Retinal pigment epithelial cell (primary cell): ENCODE measurements at places on chromosomes 13 and 19.

DNA sequence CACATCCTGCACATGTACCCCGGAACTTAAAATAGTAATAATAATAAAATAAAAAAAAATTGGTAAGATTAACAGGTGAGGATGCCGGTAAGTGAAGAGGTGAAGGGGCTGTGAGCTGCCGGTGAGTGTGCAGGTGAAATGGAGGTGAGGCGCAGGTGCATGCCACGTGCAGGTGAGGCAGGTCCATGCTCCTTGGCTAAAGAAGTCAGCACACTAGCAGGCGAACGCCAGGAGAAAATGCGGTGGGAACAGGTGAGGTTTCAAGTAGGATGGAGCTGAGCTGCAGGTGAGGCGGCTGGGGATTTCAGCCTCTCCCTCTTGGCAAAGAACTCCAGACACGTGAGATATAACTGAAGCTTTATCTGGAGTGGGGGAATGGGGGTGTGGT, 7.5 kb upstream of the TNFSF14 start:
- no peak for DNase-seq

GRCh38 chr13:100738176-100738855, 63.7 kb upstream of the TMTC4 start:
- DNase-seq, result no peak

- no peak for DNase-seq
Observed at GRCh38 chr19:51440846-51441409, 17.3 kb downstream of the SIGLEC8 start.

DNA sequence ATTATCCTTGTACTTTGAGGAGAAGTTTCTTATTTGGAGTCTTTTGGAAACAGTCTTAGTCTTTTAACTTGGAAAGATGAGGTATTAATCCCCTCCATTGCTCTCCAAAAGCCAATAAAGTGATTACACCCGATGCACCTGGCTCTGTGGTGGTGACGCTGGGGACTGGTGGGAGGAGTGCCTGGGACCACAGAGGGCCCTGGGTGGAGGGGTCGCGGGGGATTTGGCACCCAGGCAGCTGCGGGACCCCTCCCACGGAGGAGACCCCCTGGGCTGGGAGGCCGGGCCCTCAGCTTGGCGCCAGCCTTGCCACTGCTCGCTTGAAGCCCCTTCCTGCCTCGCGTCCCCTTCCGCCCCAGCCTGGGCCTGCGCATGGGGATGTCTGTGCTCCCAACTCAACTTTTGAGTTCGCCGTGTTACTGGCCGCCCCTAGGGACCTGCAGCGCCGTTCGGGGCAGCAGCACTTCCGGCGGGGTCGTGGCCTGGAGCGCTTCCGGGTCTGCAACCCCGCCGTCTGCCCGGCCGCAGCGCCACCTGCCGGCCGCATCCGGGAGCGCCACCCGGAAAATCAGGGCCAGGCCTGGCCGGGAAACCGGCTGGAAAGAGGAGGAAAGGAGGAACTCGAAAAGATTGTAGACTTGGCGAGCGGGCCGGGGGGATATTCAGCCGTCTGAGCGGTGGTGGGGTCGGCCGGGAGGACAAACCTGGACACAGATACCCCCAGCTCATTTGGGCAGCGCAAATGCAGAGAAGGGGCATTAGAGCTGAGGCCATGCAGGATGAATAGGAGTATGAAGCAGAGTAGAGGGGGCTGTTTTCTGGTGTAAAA, 8.4 kb downstream of the PEAK3 start:
- DNase-seq, result peak; percentile 22

- no peak for DNase-seq
Observed at GRCh38 chr13:32642858-32643257, 56.6 kb downstream of the PDS5B start.

DNA sequence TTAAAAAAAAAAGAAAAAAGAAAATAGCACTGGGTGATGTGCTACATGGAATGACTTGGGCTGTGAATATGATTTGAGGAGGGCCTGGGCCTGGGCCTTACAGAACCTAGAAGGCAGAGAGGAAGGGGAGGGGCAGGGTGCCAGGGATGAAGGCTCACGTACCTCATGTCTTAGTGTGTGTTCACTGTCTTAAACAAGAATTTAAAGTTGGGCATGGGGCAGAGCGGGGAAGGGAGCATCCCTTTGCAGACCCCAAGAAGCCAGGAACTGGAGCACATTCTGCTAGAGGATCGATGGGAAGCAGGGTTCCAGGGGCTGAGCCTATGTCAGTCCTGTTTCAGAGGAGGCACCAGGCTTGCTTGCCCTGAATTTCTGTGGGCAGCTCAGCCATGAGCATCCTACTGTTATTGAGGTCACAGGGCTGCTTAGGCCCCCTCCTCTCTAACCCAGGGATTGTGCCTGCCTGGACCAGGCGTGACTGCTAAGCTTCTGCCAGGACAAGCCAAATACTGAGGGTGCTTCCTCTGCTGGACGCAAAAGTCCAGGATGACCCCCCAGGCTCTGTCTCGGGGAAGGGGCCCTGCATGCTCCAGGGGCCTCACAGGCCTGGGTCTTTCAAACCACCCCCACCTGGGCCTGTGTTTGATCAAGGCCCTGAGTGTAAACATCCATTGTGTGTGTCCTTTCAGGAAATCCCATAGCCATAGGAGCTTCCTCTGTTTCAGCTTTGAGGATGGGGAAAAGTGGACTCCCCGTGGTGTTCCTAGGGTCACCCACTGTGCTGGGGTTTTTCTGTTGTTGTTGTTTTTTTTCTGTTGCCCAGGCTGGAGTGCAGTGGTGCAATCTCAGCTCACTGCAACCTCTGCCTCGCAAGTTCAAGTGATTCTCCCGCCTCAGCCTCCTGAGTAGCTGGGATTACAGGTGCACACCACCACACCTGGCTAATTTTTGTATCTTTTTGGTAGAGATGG, 4.8 kb downstream of the LSR start:
- DNase-seq, result no peak

DNA sequence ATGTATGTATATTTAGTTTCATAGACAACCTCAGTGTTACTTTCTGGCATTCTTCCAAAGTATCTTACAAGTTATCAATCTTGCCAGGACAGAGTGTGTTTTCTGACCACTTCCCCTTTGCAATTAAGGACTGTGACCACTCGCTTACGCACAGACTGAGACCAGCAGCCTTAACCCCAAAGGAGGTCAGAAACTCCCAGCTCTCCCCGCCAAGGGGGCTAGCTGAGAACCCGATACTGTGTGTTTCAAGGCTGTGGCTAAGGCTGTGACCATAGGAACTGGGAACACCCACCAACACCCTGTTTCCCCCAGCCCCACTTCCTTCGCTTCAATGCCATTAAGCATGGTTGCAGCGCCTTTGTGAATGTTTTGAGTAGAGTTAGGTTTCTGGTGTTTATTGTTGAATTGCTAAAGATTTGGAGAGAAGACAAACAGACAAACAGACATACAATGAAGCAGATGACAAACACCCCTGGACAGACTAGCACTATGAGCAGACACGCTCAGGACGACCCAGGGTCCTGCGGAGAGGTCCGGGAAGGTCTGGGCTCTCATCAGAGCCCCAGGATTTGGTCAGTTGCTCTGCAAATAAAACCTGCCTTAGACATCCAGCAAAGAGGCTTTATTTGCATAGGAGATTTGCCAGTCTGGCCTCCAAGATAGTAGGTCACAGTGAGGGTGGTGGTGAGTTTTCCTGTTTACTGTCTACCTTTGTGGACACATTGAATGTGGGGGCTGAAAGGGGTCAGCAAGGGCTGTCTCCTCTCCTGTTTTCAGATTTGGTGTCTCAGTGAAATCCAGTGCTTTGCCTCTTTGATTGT, 25.0 kb upstream of the TNFSF11 start:
- DNase-seq, result no peak

DNA sequence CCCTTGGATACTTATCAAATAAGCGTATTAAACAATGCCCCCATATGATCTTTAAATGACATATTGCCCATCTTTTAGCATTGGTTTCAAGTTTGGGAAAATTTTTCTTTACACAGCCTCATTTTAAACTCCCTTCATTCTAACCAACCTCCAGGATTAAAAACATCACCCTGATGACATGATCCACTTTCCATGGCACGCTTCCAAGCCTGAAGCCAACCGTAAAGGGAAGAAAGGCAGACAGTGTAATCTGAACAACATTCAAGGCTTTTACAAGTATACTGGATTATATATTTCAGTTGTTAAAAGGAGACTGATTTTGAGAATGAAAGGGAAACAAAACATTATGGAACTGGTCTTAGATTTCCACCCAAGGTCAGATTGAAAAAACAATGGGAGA, 1721.9 kb downstream of the OLFM4 start:
- DNase-seq, result peak; percentile 17

DNA sequence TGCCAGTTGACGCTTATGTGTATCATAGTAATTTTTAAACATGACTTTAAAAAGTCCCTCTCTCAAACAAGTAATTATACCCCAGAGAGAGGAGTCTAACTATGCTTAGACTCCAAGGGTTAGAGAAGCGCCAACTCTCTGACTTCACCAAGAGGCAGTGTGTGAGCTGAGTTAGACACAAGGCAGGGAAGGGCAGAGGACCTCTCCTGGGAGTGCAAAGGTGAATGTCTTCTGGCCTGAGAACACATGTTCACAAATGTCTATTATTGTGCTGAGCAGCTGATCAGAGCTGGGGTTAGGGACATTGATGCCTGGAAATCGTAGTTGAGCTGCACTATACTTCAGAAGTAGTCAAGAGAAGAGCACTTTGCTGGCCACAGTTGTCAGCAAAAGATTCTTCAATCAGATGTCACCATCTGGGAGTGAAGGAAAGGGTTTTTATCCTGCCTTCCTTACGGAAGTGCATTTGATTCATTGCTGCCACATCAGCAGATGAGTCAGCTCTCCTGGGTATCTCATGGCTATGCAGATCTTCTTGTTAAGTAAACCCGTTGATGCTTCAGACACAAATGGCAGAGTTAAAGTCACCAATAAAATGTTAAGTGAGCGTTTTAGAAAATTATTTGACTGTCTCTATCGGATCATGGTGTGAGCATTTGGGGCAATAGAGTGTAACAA, 283.2 kb upstream of the ARGLU1 start:
- no peak for DNase-seq

- no peak for DNase-seq
Observed at GRCh38 chr13:84500016-84500415, 617.7 kb upstream of the SLITRK1 start.

DNA sequence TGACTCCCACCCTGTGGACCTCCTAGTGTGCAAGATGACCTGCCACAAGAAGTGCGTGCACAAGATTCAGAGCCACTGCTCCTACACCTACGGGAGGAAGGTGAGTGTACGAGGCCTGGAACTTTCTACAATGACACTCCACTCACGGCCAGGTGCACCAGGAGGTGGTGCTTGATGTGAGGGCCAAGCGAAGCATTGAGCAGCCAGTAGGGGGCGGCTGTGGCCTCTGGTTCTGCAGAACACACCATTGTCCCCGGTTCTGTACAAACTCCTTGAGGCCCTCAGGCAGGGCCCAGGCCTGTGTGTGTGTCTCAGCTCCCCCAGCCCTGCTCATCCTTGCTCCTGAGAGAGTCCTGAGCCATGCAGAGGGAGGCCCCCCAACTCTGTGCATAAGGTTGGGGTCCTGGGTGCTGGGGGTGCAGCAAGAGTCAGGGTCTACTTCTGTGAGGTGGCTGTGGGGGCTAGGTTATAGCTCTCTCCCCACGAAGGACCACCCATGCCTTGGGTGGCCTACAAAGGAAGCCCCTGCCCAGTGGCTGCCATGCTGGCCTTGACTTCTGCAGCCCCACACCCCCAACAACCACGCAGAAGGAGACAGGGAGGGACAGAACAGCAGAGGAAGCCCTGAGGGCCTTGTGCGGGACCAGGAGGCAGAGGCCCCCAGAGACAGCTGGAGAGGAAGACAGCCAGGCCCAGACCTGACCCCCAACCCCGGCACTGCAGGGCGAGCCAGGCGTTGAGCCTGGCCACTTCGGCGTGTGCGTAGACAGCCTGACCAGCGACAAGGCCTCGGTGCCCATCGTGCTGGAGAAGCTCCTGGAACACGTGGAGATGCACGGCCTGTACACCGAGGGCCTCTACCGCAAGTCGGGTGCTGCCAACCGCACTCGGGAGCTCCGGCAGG, 9.7 kb upstream of the USE1 start:
- DNase-seq, result no peak

GRCh38 chr19:4811328-4812131, 20.0 kb downstream of the TICAM1 start:
- no peak for DNase-seq

DNA sequence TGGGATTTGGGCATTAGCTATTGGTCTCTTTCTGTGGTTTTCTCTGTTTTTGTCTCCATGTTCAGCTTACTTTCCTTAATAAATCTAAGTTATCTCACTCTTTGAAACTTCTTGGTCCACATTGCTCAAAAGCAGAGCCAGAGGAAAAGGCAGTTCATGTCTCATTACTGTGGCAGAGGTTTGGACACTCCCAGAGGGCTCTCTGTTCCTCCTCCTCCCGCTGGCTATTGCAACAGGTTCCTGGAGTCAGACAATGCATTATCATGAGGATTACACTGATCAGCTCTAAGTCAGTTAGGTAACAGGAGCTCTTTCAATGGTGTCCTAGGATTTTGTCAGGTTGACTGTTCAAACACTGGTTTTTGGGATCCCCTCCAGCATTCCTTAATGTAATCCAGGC, 298.8 kb downstream of the NDFIP2 start:
- DNase-seq, result no peak

GRCh38 chr19:37468961-37469777, at the start of gene ZNF570:
Gene ZNF570 (plus strand): TSS chr19:37469356. CDS start chr19:37470355, 999 bp downstream.
- DNase-seq, result peak; percentile 56

DNA sequence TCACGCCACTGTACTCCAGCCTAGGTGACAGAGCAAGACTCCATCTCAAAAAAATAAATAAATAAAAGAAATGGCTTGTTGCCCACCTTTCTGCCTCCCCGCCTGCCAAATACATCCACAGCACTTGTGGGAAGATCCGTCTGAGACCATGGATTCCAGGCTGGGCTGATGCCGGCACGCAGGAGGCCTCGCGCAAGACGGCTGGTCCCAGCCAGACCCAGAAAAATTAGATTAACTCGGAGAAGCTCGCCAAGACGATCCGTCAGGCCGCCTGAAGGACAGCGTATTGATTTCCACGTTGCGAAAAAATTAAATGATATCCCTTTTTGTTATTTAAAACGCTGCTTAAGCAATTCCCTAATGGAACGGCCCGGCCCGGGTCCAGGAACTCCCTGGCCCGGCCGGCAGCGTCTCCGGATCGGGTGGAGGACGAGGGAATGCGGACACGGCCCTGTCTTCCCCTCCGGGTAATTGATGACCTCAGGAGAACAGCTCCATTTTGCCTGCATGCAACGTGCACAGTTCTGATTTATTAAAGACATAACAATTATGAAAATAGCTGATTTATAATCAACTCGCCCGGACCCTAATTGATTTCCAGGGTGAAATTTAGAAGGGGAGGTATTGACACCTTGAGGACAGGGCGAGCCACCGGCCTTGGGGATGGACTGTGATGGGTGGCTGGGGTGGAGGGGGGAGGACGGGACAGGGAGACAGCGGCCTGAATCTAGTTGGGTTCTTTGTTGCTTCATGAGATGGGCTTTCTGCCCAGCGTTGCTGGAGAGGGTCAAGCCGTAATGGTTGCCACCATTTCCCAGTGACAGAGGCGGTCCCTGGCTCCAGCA, 52.1 kb downstream of the ZNRF4 start:
- no peak for DNase-seq
